Prostate gland (tissue), 2 donors: ENCODE measurements at places on chromosomes 7 and 10.

DNA sequence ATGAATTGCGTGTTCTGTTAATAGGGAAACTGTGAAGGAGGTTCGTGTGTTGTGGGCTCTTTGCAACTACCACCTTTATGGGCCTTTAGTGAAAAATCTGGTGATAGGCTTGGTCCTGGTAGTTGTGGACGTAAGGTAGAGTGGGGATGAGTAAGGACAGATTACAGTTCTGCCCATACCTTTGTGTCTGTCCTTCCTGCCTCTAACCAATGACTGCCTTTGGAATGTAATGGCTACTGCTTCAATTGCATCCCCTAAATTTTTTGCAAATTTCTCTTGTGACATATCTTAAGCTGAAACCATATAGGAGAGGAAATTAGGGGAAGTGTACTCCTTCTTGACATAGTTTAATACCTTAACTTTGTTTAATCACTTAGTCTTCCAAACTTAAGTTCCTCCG is 82.3 kb downstream of the ADK start:
- DNase-seq, result no peak

- no peak for DNase-seq
These were observed 115.5 kb upstream of the STK17A start for GRCh38 chr7:43467406-43467805.

- no peak for DNase-seq
These were observed 18.3 kb upstream of the CDK6 start for GRCh38 chr7:92854501-92855238.

DNA sequence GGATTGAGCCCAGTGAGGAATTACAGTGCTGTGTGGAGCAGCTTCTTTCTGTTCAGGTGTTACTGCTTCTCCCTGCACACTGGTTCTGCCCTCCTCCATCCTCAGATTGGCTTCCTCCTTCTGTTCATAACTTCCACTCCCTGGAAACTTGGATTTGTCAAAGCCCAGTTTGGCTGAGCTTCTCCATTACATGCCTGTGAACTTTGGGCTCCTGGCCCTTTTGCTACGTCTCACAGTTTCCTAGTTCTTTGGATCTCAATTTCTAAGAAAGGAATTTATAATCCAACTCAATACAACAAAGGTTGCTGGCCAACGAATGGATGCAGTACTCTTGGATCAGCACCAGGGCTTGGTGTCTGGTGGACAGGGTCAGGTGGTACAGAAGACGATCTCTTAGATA is 318.1 kb downstream of the RPS24 start:
- DNase-seq, result no peak

GRCh38 chr7:134922720-134923704 is 63.3 kb upstream of the AGBL3 start:
- no peak for DNase-seq

GRCh38 chr10:95864906-95865813 is 42.6 kb upstream of the CC2D2B start:
- no peak for DNase-seq

GRCh38 chr7:67692425-67692824 is 695.8 kb downstream of the TYW1 start:
- DNase-seq, result peak; percentile 79

DNA sequence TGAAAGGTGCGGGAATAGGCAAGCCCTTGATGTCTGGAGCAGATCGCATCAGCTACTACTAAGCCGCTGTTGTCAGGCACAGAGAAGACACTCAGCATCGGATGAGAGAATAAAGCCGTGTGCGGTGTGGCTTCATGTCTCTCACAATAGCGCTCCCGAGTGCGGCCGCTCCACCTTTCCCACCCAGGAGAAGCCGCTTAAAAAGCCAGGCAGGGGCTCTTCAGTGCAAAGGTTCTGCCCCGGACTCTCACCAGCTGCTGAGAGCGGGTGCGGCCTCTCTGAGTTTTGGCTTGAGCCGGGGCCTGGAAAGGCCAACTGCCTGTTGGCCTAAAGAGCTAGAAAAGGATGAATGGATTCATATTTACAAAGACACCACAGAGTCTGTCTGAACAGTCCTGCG is 600.6 kb downstream of the DNAJB6 start:
- DNase-seq, result no peak
